ENCODE measurements at places on chromosomes 2 and 18.

DNA sequence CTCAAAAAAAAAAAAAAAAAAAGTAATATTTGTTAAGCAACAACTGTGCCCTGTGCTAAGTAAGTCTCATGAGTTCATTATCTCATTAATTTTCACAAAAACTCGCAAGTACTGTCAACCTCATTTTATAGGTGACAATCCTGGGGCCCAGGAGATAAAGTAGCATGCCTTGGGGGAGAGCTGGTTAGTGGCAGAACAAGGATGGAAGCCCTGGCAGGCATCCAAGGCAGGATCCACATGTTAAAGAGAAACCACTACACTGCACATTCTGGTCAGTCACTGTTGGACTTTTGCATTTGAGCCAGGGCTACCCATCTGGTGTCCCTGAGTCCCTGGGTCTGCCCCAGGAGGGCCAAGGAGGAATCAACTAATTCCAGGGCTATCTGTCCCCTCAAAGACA lies 54.6 kb downstream of the ZFP36L2 start:
- H3K4me1 ChIP-seq = no peaks in the 10 kb centered on the region
- no peak for DNase-seq
- H3K4me3 ChIP-seq = no peak overlapping the region

- H3K27ac ChIP-seq = no peak overlapping the region
- no peaks in the 10 kb centered on the region for H3K36me3 ChIP-seq
- H3K4me1 ChIP-seq = no peaks in the 10 kb centered on the region
- no peaks in the 10 kb centered on the region for H3K27me3 ChIP-seq
- no peak for DNase-seq
Observed at GRCh38 chr2:115248066-115248465, 805.6 kb downstream of the DPP10 start.

DNA sequence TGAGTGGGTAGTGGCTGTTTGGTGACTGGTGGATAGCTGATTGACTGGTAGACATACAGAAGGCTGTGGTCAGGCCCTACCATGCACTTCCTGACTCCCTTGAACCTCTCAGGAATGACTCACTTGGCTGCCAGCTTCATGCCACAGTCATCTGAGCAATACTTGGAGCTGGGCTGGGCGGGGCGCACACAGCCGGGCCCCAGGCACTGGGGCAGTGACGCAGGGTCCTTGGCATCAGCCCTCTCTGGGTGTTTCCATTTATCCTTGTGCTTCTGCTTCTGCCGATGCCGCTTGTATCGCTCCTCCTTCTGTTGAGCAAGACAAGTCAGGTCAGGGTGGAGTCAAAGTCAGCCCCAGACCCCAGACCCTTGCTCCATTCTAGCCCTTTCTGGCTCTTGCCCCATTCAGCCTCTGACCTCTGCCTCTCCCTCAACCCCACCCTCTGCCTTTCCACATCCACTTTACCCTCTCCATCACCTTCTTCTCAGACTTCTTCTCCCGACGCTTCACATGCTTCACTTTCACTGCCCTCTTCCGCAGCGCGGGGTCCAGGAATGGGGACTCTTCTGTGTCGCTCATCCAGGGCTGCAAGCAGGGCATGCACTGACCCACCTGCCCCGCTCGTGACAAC lies 3.0 kb upstream of the MBD1 start:
- no peaks in the 10 kb centered on the region for H3K27me3 ChIP-seq
- peaks cover 9% of the 10 kb centered on the region for H3K4me1 ChIP-seq
- no peak overlapping the region for H3K4me3 ChIP-seq
- no peak overlapping the region for H3K27ac ChIP-seq

- H3K27ac ChIP-seq = no peak overlapping the region
- H3K4me1 ChIP-seq = no peaks in the 10 kb centered on the region
- no peak for DNase-seq
- no peaks in the 10 kb centered on the region for H3K36me3 ChIP-seq
- no peak overlapping the region for H3K4me3 ChIP-seq
Observed at GRCh38 chr2:100673115-100673514, 110.3 kb downstream of the PDCL3 start.

DNA sequence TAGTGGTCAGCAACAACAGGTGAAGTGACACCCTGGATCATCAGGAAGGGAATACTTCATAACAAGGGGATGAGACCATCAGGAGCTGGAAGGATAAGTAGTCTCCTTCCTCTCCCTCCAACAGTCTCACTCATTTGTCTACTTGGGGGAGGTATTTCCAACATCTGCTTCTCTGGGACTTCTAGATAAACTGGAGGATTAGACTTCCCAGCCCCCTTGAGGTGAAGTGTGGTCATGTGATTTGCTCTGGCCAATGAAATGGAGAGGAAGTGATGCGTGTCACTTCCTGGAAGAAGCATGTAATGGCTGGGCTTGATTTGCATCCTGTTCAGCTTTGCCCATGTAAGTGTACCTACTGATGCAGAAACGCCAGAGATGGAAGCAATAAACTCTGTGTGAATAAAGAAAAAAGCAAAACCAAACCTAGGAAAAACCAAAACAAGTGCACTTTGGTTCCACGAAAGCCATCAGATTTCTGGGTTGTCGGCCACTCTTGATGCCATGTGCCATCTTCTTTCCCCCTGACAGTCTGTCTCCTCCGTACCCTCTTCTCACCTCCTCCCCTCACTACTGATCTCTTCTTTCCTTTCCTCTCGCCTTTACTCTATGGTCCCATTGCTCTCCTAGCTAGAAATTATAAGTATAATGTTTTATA lies 76.1 kb upstream of the DNMT3A start:
- no peak overlapping the region for H3K27ac ChIP-seq
- no peaks in the 10 kb centered on the region for H3K27me3 ChIP-seq
- H3K4me3 ChIP-seq = no peak overlapping the region
- H3K36me3 ChIP-seq = peaks cover 2% of the 10 kb centered on the region
- H3K4me1 ChIP-seq = peaks cover 12% of the 10 kb centered on the region

GRCh38 chr18:41982942-41983660 lies 28.1 kb downstream of the PIK3C3 start:
- no peaks in the 10 kb centered on the region for H3K4me1 ChIP-seq
- H3K36me3 ChIP-seq = peaks cover 2% of the 10 kb centered on the region
- H3K4me3 ChIP-seq = no peak overlapping the region

DNA sequence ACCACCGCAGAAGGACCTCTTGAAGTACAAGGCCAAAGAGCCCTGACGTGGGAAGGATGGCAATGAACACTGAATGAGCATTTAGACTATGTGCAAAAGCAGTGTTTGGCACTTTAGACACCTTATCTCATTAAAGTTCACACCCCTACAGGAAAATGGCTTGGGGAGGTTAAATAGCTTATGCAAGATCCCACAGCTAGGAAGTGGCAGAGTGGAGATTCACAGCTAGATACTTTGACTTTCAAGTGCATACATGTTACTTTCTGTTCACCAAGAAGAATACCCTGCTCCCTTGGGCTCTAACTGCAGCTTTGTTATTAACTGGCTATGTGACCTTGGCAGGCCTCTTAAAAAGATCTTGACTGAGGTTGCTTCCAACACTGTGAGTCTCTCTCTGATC lies 58.2 kb downstream of the ICOS start:
- no peaks in the 10 kb centered on the region for H3K36me3 ChIP-seq
- H3K4me3 ChIP-seq = no peak overlapping the region

DNA sequence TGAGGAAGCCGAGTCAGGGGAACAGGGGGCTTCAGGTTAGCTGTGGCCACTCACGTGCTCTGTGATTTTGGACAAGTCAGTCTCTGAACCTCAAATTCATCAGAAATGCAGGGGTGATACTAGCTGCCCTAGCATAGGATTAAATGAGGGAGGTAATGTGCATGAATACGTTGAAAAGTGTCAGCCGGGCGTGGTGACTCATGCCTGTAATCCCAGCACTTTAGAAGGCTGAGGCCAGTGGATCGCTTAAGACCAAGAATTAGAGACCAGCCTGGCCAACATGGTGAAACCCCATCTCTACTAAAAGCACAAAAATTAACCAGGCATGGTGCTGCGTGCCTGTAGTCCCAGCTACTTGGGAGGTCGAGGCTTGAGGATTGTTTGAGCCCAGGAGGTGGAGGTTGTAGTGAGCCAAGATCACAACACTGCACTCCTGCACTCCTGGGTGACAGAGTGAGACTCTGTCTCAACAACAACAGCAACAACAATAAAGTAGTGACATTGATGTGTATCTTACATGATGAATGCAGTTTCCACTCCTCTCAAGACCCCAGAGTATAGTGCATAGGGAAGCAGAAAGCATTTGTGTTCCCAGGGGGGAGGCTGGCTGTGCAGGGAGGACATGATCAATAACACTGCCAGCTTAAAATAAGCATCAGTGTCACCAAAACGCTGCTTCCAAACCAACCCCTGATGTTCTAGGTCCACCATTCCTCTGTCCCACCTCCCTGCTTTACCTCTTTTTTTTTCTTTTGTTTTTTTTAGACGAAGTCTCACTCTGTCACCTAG lies 68.8 kb downstream of the HNRNPLL start:
- no peak overlapping the region for H3K27ac ChIP-seq
- no peak overlapping the region for H3K4me3 ChIP-seq
- no peaks in the 10 kb centered on the region for H3K4me1 ChIP-seq

All from liver (tissue), 10 donors.